Naive B cell (primary cell): ENCODE measurements at places on chromosomes 7 and 10.

- DNase-seq, result no peak
Observed at GRCh38 chr7:150373049-150373801, 4.6 kb downstream of the REPIN1 start.

DNA sequence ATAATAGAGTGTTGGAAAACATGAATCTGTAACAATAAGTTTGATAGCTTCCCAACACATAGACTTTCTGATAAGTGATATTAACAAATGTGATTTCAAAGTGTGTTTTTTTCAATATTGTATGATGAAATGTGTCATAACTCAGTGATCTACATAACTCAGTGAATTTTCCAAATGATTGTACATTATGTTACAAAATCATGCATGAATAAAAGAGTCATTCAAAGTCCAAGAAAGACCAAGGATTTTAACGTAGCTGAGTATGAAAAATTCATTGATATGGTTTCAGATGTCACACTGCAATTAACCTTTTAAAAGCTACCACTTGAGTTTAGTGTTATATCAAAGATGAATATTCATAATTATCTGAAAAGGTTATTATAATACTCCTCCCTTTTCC lies 111.2 kb downstream of the MYOF start:
- DNase-seq, result no peak

- no peak for DNase-seq
Observed at GRCh38 chr7:77222065-77222464, 22.4 kb upstream of the FGL2 start.

GRCh38 chr10:113060201-113061053 lies 110.4 kb downstream of the TCF7L2 start:
- DNase-seq, result no peak

GRCh38 chr10:15489431-15489830 lies 118.3 kb upstream of the FAM171A1 start:
- no peak for DNase-seq

DNA sequence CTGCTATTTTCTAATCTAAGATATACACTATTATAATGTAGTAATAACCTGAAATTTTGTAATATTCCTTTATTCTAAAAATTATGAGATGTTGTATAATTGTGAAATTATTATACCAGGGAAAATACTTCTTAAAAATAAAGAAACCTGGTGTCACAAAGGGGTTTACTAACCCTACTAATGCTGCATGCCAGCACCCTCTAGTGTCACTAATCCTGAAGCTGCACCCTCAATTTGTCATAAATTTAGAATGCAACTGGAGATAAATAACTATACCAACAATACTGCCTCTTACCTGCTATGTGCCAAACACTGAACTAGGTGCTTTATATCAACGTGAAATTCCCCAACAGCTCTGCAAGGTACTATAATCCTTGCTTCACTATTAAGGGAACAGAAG lies 30.8 kb downstream of the TM9SF3 start:
- no peak for DNase-seq

- DNase-seq, result no peak
Observed at GRCh38 chr10:4567637-4568036, 258.4 kb upstream of the AKR1E2 start.

DNA sequence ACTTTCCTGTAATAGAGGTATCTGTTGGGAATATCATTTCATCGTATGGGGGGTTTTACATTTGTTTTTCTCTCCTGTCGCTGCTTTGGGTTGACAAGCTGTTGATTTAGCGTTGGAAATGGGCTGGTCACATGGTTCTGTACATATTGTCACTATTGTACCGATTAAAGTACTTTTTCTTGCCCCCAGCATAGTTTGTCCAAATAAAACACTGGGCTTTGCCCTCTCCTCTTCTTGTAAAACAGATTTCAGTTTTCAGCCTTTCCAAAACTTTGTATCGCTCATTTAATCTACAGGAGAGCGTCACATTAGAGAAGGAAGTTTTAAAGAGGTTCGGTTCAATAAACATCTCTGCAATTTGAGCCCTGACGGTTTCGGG lies 4.0 kb downstream of the BMI1 start:
- no peak for DNase-seq

GRCh38 chr7:26292768-26293560 lies 1.3 kb downstream of the SNX10 start:
- DNase-seq, result no peak
